ENCODE measurements at places on chromosomes 6 and 20.

DNA sequence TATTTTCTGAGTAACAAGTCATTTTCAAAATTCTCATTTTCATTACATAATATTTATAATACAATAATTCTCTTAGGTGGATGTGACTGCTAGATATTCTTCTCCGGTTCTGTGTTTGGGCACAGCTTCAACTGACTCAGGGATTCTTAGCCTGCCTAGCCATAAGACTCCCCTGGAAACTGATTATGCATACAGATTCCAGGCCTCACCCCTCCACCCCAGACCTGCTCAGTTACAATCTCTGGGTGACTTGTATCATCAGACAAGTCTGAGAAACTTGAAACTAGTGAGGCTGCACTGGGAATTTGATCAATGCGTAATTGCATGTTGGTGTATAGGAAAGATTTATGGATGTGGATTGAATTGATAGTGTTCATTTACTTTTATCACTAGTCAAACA is 25.4 kb downstream of the FLRT3 start:
- no peak for DNase-seq

DNA sequence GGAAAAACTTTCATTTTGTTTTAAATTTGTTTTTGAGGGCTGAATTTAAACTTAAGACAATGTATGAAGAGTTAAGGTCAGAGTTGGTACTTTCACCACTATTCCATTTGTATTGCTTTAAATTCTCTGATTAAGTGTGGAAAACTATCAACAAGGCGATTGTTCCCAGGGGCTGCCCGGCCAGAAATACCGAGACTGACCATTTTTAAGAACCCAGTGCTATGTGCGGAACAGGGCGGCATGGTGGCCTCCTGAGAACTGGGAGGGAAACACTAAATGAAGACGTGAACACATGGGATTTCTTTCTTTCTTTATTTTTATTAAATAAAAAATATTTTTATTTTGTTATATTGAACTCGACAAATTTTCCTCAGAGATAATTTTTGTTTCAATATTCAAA is 221.2 kb upstream of the QKI start:
- DNase-seq: no peak

GRCh38 chr6:3803627-3804468 is 45.3 kb upstream of the FAM50B start:
- no peak for DNase-seq

- no peak for DNase-seq
Observed at GRCh38 chr6:109472132-109472995, 10.7 kb downstream of the ZBTB24 start.

- no peak for DNase-seq
Observed at GRCh38 chr6:88167352-88167937, 1.3 kb upstream of the CNR1 start.

GRCh38 chr20:35796571-35796970 is 24.8 kb downstream of the PHF20 start:
- peak; percentile 53 for DNase-seq

DNA sequence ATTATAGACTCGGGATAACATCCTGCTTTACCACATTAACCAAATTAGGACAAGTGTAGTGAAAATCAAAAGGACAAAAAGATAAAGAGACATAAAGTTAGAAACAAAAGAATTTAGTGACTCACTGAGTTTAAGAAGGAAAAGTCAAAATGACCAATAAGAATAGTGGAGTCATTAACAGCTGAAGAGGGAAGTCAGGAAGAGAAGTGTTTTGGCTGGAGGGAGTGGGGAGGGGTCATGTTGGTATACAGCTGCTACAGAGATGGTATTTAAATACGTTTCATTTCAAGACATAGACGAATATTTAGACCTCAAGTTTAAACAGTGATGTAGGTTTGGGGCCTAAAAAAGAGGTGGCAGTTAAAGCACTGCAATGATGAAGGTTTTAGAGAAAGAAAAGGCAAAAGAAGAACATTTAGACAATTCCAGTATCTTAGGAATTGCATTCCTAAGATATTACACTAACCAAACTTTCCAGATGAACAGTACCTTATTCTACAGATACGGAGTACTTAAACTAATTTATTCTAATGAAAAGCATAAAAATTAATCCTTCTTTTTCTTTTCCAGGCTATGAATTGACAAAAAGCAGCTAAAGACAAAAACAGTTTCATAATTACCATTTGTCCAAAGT is 10.6 kb downstream of the FKBP5 start:
- DNase-seq: no peak
